ENCODE measurements at places on chromosomes 2 and 18.
A peak's percentile ranks its signal among the peaks of the same experiment; 100 is the strongest.

DNA sequence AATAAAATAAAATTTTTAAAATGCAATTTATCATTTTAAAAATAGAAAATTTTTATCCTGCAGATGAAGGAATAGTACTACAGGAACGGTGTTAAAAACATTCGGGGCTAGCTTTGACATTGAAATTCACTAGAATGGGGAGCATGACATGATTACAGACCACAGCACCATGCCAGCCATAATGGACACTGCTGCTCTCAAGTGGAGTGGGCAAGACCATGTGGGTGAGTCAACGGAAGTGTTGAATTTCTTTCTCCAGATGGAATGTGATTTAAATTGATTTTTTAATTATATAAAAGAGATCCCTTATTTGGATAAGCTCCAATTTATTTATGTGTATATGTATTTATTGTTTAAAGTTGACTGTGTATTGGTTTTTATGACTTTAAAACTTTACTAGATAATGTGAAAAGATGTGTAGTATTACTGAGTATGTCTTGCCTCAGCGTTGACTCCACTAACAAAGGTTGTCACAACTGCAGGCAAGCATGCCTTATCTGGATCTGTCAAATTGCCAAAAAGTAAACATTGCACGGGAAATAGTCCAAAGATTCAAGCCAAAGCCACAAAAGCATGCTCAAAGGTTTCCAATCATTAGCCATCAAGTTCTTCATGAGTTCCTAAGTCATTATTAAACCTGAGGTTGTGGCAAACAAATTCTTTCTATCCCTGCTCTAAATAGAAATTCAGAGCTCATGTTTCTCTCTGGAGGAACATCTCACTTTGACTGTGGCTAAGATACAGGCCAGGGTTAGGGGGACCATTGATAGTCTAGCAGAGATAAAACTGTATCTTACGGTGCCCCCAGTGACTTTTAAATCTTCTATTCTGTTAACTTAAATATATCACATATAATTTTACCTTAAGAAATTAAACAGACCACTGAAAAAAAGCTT, 536.9 kb downstream of the TMX3 start:
- H3K27me3 ChIP-seq = no peaks in the 10 kb centered on the region
- no peaks in the 10 kb centered on the region for H3K4me1 ChIP-seq
- H3K27ac ChIP-seq = no peak overlapping the region
- no peaks in the 10 kb centered on the region for H3K36me3 ChIP-seq
- H3K4me3 ChIP-seq = no peak overlapping the region

DNA sequence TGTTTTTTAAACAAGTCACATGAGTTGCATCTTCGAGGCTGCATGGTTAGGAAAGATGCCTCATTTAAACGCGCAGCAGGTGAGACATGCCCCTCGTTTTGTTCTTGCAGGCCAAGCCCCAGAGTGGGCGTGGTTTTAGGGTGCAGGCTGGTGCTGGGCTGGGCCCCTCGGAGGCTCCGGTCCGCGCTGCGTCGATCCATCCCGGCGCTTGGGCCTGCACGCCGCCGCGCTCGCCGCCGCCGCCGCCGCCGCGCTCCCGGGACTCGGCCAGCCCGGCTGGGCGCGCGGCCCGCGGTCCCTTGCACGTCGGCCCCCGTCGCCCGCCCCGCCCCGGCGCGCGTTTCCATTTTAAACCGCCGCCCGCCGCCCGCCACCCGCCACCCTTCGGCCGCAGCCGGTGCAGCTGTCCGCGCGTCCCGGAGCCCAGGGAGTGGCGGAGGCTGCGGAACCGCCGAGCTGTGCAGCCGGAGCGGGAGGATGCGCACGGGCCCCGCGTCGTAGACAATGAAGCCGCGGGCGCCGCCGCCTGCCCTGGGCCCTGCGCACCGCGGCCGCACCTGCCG, 175.5 kb downstream of the AGAP1 start:
- H3K27me3 ChIP-seq = peaks cover 4% of the 10 kb centered on the region
- no peaks in the 10 kb centered on the region for H3K36me3 ChIP-seq
- peak; percentile 13 for DNase-seq
- H3K4me3 ChIP-seq = no peak overlapping the region

GRCh38 chr2:10079870-10080535, at the start of gene CYS1:
CYS1 (minus strand) TSS chr2:10080411; CDS start chr2:10080223, 188 bp downstream.
- peaks cover 13% of the 10 kb centered on the region for H3K27me3 ChIP-seq
- no peaks in the 10 kb centered on the region for H3K36me3 ChIP-seq
- peak within 1 kb of the TSS; percentile 32 for H3K4me3 ChIP-seq
- H3K27ac ChIP-seq = no peak within 1 kb of the TSS
- H3K4me1 ChIP-seq = peaks cover 9% of the 10 kb centered on the region
- no peak for DNase-seq

DNA sequence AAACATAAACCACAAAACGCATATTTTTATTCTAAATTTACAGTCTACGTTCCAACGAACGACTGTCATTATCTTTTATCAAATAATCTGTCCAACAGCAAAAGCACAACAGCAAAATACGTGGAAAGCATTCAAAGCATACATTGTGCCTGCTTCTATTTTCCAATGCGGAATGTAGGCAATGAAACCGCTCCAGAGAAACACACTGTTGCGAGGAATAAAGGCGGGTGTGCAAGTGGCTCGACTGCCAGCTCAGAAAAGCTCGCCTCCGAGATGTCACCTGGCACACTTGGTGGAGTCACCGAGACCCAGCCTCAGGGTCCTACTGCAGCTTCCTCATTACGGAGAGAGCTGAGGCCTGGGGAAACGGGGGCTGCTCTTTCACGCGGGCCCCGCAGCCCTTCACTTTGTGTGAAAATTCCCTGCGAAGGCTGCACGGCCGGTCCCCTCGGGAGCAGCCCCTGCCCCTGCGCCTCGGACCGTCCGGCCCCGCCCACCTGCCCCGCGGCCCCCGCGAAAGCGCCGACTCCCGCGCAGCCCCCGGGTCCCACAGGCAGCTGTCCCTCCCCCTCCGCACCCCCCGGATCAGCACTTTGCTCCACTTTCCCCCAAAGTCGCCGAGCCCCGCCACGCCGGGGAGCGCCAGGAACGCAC, 752 bp downstream of the MGAT4A start:
- H3K27ac ChIP-seq = peak overlapping the region; percentile 81
- H3K4me1 ChIP-seq = peaks cover 51% of the 10 kb centered on the region
- peak overlapping the region; percentile 79 for H3K4me3 ChIP-seq
- H3K27me3 ChIP-seq = no peaks in the 10 kb centered on the region
- DNase-seq = peak; percentile 70

- no peaks in the 10 kb centered on the region for H3K27me3 ChIP-seq
- DNase-seq = no peak
- no peak overlapping the region for H3K4me3 ChIP-seq
- no peaks in the 10 kb centered on the region for H3K36me3 ChIP-seq
Measured at GRCh38 chr18:46910856-46911255, 6.5 kb downstream of the PIAS2 start.

- no peaks in the 10 kb centered on the region for H3K27me3 ChIP-seq
- peaks cover 7% of the 10 kb centered on the region for H3K4me1 ChIP-seq
- no peak overlapping the region for H3K4me3 ChIP-seq
- DNase-seq = no peak
Measured at GRCh38 chr2:168211664-168212163, 35.7 kb downstream of the STK39 start.

GRCh38 chr2:42217307-42217706, 48.2 kb downstream of the EML4 start:
- no peak overlapping the region for H3K27ac ChIP-seq
- no peak for DNase-seq
- H3K36me3 ChIP-seq = no peaks in the 10 kb centered on the region
- peaks cover 9% of the 10 kb centered on the region for H3K4me1 ChIP-seq
- no peaks in the 10 kb centered on the region for H3K27me3 ChIP-seq
- no peak overlapping the region for H3K4me3 ChIP-seq

DNA sequence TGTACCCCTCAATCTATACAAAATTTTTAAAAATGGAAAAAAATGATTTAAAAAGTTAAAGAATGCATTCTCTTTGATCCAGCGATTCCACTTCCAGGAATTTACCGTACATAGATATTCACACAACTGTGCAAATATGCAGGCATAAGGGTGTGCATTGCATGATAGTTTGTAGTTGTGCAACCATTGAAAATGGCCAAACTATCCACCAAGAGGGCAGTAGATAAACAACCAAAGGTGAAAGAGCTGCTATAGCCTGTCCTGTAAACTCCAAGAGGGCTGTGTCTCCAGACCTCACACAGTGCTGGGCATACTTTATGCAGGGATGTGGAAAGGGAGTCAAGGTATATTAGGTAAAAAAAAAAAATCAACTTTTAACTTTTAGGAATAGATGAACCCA, 116.5 kb upstream of the NEDD4L start:
- no peaks in the 10 kb centered on the region for H3K27me3 ChIP-seq
- H3K4me3 ChIP-seq = no peak overlapping the region
- no peak for DNase-seq
- no peaks in the 10 kb centered on the region for H3K4me1 ChIP-seq
- no peak overlapping the region for H3K27ac ChIP-seq

DNA sequence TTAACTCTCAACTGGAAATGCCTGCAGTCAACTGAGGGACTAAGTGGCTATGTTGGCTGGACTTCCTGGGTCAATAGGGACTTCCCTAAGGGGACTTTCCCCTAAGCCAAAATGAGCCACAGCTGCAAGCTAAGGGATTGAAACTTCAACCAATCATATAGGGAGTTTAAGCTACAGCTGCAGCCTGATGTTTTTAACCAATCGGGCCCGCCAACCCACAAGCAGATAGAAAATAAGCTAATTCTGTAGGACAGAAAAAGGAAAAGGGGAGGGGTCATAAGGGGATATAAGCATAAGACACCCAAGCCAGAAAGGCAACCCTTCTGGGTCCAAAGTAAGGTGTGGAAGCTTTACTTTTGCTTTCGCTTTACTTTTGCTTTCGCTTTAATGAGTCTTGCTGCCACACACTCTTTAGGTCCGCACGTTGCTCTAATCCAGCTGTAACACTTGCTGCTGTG, 927.5 kb downstream of the ERBB4 start:
- no peaks in the 10 kb centered on the region for H3K36me3 ChIP-seq
- peak overlapping the region; percentile 8 for H3K4me3 ChIP-seq
- peak; percentile 3 for DNase-seq
- H3K4me1 ChIP-seq = no peaks in the 10 kb centered on the region
- H3K27ac ChIP-seq = no peak overlapping the region
- no peaks in the 10 kb centered on the region for H3K27me3 ChIP-seq

- no peaks in the 10 kb centered on the region for H3K27me3 ChIP-seq
- H3K4me3 ChIP-seq = no peak overlapping the region
- no peaks in the 10 kb centered on the region for H3K4me1 ChIP-seq
- no peaks in the 10 kb centered on the region for H3K36me3 ChIP-seq
- no peak for DNase-seq
Measured at GRCh38 chr2:19785447-19785846, 116.3 kb downstream of the TTC32 start.

DNA sequence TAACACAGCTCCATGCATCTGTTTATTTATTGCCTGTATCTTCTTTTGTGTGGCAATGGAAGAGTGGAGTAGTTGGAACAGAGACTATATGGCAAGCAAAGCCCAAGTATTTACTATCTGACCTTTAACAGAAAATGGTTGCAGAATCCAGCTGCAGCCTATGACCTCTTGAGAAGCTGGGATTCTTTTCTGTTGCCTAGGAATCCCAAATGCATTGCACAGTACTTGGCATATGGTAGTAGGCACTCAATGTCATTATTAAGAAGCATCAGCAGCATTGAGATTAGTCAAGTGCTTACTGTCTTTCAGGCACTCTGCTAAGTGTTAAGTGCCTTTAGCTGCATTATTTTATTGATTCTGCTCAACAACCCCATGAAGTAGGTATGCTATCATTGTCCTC, 331.6 kb downstream of the CCDC85A start:
- H3K36me3 ChIP-seq = no peaks in the 10 kb centered on the region
- H3K27me3 ChIP-seq = no peaks in the 10 kb centered on the region
- no peak overlapping the region for H3K4me3 ChIP-seq
- no peak for DNase-seq
- no peaks in the 10 kb centered on the region for H3K4me1 ChIP-seq
- no peak overlapping the region for H3K27ac ChIP-seq

DNA sequence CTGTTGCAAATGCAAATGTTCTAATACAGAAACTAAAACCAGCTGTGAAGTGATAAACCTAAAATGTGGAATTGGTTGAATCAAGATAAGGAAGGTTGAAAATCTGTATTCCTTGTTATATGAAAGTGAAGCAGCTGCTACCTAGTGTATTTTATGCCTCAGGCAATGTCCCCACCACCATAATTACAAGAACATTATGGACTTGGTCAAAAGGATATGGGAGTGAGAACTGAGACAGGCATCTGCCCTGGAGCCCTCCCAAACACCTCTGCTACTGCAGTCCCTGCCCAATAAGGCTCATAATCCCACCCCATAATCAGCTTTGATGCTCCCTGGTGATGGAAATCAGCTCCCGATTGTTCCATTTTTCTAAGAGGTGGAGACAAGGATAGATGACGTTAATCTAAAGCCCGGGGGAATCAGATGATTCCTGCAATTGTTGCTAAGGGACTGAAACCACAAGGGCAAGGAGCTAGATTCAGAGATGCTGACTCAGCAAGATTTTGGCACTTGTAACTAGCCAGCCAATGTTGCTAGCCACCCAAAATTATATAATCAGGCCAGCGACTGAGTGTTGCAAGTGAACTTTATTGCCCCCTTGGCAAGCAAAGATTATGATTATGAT, 69.5 kb downstream of the EVA1A start:
- DNase-seq = no peak
- H3K4me3 ChIP-seq = no peak overlapping the region
- H3K27me3 ChIP-seq = no peaks in the 10 kb centered on the region
- H3K36me3 ChIP-seq = no peaks in the 10 kb centered on the region
- H3K4me1 ChIP-seq = no peaks in the 10 kb centered on the region

- H3K4me1 ChIP-seq = no peaks in the 10 kb centered on the region
- DNase-seq = no peak
- no peaks in the 10 kb centered on the region for H3K36me3 ChIP-seq
- no peak overlapping the region for H3K4me3 ChIP-seq
Measured at GRCh38 chr2:100722125-100722524, 97.8 kb upstream of the NPAS2 start.

GRCh38 chr2:26769089-26769761, 5.1 kb downstream of the SLC35F6 start:
- H3K27me3 ChIP-seq = no peaks in the 10 kb centered on the region
- peak overlapping the region; percentile 10 for H3K27ac ChIP-seq
- H3K4me1 ChIP-seq = peaks cover 33% of the 10 kb centered on the region
- no peak overlapping the region for H3K4me3 ChIP-seq
- no peak for DNase-seq

- H3K4me1 ChIP-seq = peaks cover 22% of the 10 kb centered on the region
- H3K4me3 ChIP-seq = no peak overlapping the region
Measured at GRCh38 chr18:907115-907884, 2.6 kb downstream of the ADCYAP1 start.

GRCh38 chr2:197156771-197157170, 153.8 kb downstream of the ANKRD44 start:
- no peaks in the 10 kb centered on the region for H3K36me3 ChIP-seq
- no peak for DNase-seq
- no peaks in the 10 kb centered on the region for H3K27me3 ChIP-seq
- H3K4me1 ChIP-seq = peaks cover 43% of the 10 kb centered on the region
- H3K4me3 ChIP-seq = no peak overlapping the region

- H3K27me3 ChIP-seq = no peaks in the 10 kb centered on the region
- peak overlapping the region; percentile 100 for H3K27ac ChIP-seq
- H3K36me3 ChIP-seq = no peaks in the 10 kb centered on the region
- no peak for DNase-seq
- no peaks in the 10 kb centered on the region for H3K4me1 ChIP-seq
- peak overlapping the region; percentile 90 for H3K4me3 ChIP-seq
Measured at GRCh38 chr2:156333274-156333950, 891 bp upstream of the NR4A2 start.

GRCh38 chr2:100423631-100424030, 6.2 kb upstream of the CHST10 start:
- no peaks in the 10 kb centered on the region for H3K36me3 ChIP-seq
- H3K4me3 ChIP-seq = no peak overlapping the region
- no peak for DNase-seq
- no peak overlapping the region for H3K27ac ChIP-seq
